ENCODE measurements at places on chromosomes 12 and 14.
A peak's percentile ranks its signal among the peaks of the same experiment; 100 is the strongest.

- no peak for DNase-seq
These were observed 116.0 kb downstream of the METTL25 start for GRCh38 chr12:82474181-82474797.

DNA sequence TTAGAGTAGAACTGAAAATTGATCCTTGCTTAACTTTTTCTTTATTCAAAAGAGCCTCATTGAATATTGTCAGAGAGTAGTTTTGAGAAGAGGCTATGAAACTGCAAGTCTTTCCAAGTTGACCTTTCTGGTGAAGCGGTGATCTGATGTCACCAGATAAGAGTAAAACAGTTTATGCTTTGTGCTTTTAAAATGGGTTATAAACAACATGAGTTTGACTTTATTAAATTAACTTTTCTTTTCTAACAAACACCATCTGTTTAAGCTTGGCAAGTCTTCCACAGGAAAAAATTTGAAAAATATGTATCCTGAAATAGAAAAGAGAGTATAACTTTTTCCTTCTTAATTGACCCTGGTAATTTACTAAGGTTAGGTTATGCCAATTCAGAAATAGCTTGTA is 408.7 kb upstream of the NOVA1 start:
- no peak for DNase-seq

DNA sequence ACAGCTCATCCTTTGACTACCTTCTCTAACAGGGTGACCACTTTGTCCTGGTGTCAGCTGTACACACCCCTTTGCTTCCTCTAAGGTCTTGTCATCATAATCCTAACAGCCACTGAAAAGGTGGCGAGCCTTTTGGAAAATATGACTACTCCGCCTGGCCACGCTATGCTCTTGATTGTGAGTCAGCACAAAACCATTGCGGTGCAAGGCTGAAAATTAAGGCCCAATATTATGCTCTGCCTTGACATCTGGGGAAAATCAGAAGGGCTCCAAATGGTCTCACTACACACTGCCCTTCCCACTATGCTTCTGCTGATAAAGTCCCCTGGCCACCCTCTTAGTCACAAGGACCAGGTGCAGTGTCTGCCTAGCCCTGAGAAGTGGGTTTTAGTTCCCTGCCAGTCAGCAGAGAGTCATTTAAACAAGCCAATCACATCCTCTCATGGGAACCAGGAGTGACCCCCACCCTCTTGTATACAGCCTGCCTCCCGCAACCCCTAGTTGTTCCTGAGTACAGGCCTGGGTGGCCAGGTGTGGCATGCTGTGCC is 34.3 kb downstream of the FGD6 start:
- no peak for DNase-seq

- no peak for DNase-seq
These were observed 448.7 kb upstream of the FBXO33 start for GRCh38 chr14:39880965-39881364.

DNA sequence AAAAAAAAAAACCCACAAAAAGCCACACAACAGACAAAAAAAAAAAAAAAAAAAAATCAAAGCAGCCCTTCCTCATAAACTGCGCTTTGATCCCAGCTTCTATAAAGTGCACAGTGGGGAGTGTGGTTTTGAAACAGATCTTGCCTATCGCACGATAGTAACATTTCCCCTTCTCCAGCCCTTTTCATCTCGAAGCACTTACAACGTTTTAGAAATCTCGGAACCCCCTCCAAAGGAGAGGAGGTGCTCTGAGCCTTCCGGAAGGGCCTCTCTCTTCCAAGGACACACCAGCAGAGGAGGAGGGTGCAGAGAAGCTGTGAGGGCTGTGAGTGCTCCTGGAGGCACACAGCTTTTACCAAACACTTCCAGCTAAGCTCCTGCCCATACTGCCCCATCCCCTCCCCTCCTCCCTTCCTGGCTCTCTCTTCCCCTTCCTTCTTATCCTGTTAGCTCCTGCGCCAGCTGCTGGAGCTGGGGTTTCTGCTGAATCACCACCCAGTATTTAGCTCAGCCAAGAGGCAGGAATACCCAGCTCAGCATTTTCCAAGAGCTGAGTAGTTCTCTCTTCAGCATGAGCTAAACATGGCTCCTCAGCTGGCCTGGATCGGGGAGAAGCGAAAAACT is 28.4 kb downstream of the SLC7A8 start:
- no peak for DNase-seq

- no peak for DNase-seq
These were observed 7.6 kb downstream of the CEP170B start for GRCh38 chr14:104872469-104873341.

GRCh38 chr12:4140581-4141301 is 132.8 kb upstream of the CCND2 start:
- DNase-seq, result no peak

DNA sequence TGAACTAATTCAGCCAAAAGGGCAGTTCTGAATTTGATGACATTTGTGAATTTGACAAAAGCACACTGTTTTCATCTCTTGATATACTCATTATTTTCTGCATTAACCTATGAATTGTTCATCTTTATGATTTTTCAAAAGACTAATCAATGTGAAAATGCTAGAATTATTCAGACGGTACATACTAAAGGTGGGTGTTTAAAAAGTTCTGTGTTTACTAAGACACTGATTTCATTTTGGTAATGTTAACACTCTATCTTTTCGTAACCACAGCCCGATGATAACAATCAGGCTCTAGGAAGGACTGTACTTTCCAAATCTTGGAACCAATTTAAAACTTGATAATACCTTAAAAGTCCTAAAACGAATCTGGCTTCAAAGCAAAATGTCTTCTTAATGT is 9.4 kb downstream of the AKAP5 start:
- no peak for DNase-seq

GRCh38 chr14:94875256-94875655 is 105.3 kb upstream of the GSC start:
- DNase-seq, result no peak

- no peak for DNase-seq
These were observed 172.8 kb upstream of the DYRK2 start for GRCh38 chr12:67475725-67476124.

GRCh38 chr12:52291267-52291935 is at the start of gene KRT81:
TSS of gene KRT81 (minus strand) at chr12:52291534. CDS start at chr12:52291465, 69 bp downstream.
- DNase-seq, result no peak

DNA sequence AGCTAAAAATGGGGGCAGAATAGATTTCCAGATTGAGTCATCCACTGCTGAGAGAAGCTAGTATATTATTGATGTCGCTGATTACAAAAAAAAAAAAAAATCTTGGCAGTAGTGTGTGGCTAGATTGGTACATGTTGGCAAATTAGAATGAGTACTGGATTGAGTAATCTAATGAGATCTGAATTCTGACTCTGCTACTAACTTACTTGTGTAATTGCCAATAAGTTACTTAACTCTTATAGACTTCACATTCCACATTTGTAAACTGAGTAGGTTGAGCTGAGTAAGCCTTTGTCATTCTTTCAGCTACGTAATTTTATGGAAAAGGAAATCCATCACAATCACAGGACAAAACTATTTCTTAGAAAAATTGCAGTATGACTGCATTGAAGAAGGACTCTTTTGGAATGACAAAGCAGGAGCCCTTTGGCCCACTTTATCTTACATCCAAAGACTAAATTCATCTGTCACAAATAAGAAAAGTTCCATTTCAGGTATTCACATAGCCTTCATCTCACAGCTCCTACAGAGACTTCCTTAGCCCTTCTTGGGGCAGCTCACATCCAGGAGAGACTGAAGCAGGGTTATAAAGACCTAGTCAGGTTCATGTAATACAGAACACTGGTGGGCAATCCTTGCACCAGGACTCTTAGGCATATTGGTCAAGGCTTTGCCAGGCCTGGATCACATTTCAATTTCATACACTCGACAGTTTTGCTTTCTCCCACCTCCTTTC is 197.3 kb upstream of the CPNE8 start:
- DNase-seq, result no peak

DNA sequence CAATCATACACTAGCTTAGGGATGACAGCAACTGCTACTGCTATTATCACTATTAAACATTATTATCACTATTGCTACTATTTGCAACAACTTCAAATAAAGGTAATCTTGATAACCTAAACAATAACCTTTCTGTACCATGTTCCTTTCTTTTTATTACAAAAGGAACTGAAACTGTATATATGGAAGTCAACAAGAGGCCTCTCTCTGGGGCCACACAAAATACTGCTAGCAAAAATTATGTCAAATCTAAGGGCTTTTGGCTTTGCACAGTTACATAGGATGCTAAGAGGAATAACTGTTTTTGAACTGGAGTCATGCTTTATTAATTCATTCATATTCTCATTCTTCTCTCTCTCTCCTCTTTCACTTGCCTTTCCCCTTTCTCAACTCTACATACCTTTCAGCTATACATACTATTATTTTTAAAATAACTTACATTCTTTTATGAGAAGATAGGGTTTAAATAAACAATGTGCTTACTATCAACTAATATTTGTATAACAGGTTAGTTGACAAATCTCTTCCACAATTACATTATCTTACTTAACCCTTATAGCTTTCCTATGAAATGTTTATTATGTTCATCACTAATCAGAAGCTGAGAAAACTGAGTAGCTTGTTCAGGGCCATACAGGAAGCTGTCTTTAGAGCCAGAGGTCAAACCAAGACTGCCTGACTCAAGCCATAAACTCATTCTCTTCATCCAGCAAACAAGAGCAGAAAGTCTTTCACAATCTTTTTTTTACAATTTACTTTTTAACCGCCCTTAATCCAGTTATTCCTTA is 25.7 kb downstream of the SPTSSA start:
- DNase-seq, result no peak

DNA sequence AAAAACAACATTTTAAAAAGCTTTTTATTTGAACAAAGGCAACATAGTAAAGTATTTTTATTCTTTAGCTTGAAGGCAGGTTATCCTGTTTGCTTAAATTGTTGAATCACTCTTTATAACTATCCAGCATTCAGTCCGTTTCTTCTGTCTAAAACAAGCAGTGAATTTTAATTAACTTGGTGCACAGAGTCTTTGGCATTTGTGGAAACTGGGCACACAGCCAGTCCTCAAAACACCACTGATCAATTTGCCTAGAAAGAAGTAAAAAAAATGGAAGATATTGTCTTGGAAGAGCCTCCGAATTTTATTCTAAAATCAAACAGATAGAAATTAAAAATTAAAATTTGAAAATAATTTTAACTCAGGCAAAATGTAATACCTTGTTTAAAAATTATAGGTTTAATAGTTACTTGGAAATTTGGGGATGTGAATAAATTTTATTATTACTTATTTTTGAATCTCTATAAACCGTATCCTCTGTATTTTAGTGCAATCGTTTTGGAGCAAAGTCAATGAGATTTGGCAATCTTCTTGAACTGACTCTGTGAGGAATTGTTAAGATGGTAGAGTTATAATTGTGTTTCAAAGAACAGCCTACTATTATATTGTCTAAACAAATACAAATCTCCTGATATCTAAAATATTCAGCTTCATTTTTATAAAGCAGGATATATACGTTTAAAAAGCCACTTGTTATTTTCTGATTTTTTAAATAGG is 927.0 kb downstream of the SLC16A7 start:
- DNase-seq, result peak; percentile 27

DNA sequence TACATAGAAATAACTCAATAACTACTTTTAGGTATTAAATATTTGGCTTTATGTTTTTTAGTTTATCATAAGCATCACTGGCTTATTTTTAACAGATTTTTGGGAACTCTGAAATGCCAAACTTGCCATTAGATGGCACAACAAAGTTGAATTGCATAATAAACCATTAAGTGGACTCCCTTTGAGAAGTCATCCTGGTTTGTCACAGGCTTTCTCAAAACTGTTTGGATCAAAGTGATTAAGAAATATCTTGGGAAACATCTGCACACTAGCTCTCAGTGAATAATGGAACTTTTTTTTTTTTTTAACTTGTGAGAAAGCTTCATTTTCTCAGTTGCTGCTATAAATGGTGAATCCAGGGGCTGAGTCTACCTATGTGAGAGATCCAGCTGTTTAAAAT is 4.3 kb downstream of the SLC16A7 start:
- no peak for DNase-seq

GRCh38 chr12:76878099-76878898 is 520 bp downstream of the CSRP2 start:
- DNase-seq, result peak; percentile 24

- no peak for DNase-seq
These were observed 8.2 kb downstream of the GPRC5D start for GRCh38 chr12:12943586-12944260.

DNA sequence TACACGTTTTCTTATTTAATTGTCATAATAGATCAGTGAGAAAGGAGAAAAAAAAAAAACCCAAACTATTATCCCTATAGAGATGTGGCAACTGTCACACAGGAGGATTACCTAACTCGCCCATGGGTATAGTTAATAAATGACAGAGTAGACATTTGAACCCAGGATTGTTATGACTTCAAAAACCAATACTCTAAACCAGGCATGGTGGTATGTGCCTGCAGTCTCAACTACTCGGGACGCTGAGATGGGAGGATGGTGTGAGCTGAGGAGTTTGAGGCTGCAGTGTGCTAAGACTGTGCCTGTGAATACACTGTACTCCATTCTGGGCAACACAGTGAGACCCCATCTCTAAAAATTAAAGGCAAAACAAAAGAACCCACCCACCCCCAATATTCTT is 114.5 kb downstream of the DENND5B start:
- no peak for DNase-seq

DNA sequence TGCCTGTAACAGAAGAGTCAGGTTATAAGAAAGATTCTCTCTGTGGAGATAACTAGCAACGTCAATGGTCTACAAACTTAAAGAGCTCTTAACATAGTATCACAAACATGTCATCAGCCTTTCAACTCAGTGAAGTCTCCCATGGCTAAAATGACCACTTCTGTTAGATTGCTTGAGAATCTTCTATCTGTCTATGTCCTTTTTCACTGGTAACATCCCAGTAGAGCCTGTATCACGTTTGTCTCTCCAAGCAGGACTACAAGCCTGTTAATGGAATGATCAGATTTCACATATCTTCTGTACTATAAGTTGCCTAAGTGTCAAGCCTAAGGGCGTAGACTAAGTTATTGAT is 50.7 kb downstream of the SLC2A13 start:
- no peak for DNase-seq

GRCh38 chr12:131916306-131917138 is 12.6 kb upstream of the PUS1 start:
- DNase-seq, result no peak

- no peak for DNase-seq
These were observed 322.1 kb downstream of the CCDC91 start for GRCh38 chr12:28512406-28512805.

- peak; percentile 22 for DNase-seq
These were observed 4.0 kb upstream of the NAA25 start for GRCh38 chr12:112112409-112113133.

- DNase-seq, result no peak
These were observed 11.8 kb upstream of the EDDM3A start for GRCh38 chr14:20733684-20734429.

- peak; percentile 61 for DNase-seq
These were observed 29.0 kb downstream of the NCOR2 start for GRCh38 chr12:124538194-124539082.

All from G401 (cell line).